RPMI7951 (cell line): ENCODE measurements at places on chromosomes 1 and 21. TPM values are rescaled to one million over a fixed set of nuclear protein-coding genes. Genes with fewer than 3 reads are reported as not detected.

Gene PDZK1
- total RNA-seq, result 5.3 and 6.1 TPM in 2 replicates

Gene CD1C
- total RNA-seq, result not detected in 2 replicates

DNA sequence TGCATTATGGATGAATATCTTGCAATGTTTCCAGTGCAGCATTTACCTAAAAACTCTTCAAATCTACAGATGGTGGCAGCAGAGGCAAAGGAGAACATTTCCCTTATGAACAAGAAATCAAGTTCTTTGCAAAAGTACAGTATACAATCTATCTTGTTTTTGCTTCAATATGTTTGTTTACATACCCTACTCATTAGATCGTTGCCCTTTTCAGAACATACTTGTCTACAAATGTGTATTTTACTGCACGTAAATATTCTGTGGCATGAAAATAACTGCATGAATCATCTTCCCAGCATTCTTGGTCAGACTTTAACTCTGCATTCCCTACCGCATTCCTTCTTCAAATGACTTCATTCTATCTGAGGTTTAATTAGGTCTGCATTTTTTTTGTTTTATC, 212.7 kb downstream of the ZP4 start:
- no peak for DNase-seq

DNA sequence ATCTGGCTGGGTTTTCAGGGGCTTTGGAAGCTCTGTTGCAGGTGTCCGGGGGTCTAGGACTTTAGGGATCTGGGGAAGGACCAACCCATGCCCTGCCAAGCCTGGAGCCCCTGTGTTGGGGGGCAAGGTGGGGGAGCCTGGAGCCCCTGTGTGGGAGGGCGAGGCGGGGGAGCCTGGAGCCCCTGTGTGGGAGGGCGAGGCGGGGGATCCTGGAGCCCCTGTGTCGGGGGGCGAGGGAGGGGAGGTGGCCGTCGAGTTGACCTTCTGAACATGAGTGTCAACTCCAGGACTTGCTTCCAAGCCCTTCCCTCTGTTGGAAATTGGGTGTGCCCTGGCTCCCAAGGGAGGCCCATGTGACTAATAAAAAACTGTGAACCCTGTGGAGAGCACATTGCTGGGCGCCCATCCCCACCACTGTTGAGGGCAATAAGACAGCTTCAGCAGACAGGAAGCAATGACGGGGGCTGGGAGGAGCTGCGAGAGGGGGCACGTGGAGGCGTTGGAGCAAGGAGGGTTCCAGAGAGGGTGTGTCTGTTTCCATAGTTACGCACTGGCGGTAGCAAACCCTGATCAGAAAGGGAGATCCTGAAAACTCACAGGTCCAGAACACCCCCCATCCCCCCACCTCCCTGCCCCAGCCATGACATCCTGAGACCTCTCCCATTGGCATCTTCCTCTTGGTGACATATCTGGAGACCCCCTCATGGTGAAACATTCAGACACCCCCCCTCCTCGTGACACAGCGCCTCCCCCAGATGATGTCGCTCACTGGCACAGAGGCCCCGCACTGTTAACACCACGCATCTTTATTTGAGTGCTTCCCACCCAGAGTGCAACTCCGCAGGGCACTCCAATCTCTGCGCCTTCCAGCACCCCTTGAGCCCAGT, 8.4 kb downstream of the MYBPH start:
- DNase-seq, result no peak

Gene CD48
- not detected in 2 replicates for total RNA-seq

- no peak for DNase-seq
Measured at GRCh38 chr1:48969971-48970370, 193.3 kb upstream of the BEND5 start.

Gene HES4
- 0.39 and 0.48 TPM in 2 replicates for total RNA-seq
